ENCODE measurements at places on chromosomes 6 and 20.

GRCh38 chr6:10723567-10723881 is 654 bp downstream of the TMEM14C start:
- DNase-seq, result no peak

- DNase-seq, result no peak
Measured at GRCh38 chr6:151905854-151906253, 98.4 kb downstream of the ESR1 start.

DNA sequence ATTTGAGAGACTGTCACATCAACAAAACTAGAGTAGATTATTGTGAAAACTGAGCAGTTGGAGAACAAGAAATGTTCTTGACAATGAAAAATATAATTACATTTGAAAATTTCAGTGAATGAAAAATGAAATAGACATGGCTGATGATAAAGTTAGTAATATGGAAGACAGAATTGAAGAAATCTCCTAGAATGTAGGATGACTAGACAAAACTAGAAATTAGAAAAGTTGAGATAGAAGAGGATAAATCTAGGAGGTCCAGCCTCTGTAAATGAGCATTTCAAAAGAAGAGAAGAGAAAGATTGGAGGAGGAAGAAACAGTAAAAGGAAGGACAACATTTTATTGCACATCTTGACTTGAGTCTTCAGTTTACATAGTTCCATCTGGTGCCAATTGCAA is 178.7 kb downstream of the NFATC2 start:
- DNase-seq, result no peak

DNA sequence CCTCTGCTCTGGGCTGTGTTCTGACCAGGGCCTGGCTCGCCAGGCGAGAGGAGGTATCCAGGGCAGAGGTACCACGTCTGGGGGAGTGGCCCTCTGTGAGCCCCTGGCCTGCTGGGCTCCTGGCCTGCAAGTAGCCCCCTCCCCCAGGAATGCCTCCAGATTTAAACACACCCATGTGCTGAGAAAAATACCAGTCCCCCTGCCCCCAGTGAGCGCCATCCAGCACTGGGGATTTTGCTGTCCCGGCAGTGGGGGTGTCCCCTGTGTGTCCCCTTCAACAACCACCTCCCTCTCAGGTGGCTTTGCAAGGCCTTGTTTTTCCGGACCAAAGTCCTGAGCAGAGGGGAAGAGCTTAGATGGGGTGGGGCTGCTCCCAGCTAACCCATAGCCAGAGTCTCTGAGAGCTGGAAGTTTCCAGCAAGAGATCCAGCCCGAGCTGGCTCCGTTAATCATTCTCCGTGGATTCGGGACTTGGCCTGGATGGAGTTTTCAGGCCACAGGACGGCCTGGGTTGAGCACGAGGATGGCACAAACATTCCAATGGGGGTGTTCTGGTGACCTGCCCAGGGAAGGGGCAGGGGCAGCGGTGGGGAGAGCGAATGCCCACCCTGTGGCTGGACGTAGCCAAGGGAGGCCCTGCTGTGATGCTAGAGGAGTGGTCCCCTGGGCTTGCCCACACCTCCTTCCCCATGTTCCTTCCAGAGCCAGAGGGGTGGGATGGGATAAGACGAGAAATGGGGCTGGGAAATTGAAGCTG is 29.0 kb downstream of the PCK1 start:
- no peak for DNase-seq

DNA sequence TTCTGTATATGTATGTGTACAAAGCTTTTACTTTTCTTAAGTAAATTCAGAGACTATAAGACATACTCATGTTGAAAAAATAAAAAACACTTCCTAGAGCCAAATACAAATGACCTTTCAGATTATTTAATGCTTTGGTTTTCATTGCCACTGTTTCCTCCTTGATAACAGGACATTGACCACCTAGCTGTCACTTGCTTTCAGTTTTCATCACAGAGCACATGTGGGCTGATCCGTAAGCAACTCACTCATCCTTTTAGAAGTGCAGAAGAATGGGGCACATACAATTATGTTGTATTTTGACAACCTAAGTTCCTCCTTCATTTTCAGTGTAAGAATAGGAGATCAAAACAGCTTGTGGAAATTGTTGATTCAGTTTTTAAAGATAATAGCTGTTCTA is 6.2 kb downstream of the ZBTB2 start:
- DNase-seq, result no peak

DNA sequence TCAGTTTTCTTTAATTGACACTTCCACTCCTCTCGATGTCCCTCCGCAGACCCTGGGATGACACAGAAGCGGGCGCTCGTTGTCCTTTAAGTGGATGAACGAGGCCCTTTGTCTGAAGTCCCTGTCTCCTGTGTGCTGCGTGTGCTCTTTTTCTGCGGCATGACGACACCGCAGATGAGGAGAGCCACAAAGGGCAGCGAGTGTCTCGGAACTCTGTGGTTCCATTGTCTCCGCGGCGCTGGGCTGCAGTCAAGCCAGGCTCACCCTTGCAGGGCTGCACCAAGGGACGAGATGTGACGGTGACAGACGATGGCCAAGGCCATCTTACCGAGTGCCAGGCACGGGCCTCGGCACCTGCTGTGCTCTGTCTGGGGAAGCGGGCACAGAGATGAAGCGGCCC is 10.6 kb downstream of the PRR18 start:
- DNase-seq, result no peak
